ENCODE measurements at places on chromosomes 1 and 21.

DNA sequence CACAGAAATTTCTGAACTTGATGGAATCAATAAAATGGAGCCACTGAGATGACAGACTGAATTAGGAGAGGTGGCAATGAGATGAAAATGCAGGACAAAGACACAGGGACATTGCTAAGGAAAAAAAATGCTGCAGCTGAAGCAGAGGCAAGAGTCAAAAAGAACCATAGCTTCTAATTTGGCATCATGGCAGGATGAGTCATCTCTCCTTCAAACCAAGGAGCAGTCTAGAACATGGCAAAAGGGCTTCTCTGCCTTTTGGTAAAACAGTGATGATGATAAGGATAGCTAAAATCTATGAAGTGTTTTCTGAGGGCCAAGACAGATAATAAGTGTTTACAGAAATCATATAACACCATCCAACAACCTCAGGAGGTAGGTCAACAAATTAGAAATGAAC, 16.8 kb downstream of the SLC19A2 start:
- no peak for DNase-seq

DNA sequence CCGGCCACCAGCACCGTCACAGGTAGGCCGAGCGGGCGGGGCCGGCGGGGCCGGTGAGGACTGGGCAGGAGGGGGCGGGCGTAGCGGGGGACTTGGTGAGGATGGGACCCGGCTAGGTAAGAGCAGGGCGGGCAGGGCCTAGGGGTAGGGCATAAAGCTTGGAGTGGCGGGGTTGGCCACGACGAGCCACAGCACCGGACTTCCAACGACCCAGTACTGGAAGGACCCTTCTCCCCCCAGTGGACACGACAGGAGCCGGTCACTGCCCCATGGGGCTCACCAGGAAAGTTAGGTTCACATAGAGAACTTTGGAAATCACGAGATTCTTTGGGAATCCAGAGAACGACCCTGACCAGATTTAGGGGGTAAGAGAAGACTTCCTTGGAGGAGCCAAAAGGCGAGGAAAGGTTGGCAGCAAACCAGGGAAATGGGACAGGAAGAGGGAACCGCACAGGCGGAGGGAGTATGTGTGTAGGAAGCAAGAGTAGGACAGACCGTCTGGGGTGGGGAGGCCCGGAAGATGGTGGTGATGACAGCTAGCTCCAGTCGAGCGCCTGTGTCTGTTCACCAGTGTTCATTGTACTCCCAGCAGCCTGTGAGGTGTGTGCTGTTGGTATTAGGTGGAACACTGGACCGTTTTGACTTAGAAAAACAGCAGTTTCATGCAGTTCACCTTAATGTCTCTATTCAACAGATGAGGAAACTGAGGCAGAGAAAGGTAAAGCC, 20.4 kb downstream of the ZNF362 start:
- DNase-seq: no peak

DNA sequence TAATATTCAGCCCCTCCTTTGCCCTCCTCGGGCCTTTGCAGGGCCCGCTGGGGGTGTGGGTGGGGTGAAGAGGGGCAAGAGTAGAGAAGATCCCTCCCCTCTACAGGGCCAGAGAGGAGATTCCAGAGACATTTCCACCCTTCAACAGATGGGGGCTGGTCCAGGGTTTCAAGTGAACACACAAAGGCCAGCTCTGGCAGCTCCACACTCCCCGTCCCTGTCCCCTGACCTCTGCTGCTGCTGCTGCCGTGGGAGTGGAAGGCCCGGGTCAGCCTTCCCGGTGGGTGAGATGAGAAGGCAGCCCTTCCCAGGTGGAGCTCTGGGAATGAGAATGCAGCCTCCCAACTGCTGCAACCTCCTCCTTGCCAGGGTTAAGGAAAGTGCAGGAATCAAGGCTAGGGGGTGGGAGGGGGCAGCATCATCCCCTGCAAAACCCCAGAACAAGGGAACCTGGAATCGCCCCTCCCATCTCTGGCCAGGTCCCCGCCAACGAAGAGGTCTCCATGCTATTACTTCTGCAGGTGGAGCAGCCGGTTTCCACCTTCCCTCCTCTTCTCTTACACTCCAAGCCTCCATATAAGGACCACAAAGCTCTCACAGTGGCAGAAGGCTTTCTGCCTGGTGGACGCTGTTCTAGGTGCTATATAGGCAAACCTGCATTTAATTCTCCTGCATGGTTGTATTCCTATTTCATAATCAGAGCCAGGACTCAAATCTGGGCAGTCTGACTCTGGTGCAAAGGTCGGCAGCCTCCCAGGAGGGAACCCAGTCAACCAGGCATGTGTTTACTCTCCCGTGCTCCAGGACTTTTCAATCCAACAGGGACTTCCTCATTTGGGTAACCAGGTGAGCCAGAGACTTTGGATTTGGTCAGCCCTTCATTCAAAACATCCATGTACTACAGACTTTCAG, 22.9 kb upstream of the ARHGEF10L start:
- DNase-seq: no peak

GRCh38 chr1:23436520-23437354, 12.2 kb upstream of the TCEA3 start:
- DNase-seq: no peak

- DNase-seq: no peak
Observed at GRCh38 chr1:21149430-21149854, 27.3 kb downstream of the EIF4G3 start.

DNA sequence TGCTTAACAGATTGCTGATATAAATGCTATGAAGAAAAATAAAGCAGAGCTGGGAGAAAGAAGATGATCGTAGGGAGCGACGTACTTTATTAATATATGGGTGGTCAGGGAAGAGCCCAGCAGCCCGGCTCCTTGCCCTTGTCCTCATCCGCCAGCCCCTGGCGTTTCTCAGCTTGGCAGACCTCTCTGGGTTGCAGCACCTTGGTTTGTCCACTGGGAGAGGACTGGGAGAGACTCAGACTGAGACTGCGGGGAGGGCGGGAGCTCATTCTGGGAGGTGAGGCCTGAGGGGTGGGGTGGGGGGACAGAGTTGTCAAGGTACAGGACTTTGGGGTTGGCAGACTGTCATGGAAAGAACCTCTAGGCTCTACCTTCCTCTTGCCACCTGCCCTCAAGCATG, 3.3 kb upstream of the S100A3 start:
- DNase-seq: no peak

DNA sequence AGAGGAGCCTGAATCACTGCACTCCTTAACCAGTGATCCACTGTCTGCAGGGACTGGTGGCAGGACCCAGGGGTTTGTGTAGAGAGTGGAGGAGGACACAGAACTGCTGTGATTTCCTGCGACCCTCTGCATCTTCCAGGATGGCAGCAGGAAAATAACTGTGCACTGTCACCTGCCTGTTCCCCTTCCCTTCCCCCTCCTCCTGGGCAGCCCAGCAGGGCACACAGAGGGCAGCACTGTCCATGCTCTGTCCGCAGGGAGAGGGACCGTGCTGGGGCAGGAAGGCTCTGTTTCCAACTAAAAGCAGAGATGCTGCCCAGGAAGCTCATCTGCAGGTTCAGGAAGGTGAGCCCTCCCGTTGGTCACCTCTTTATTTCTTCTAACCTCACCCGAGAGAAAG, 168.7 kb downstream of the ZBTB18 start:
- no peak for DNase-seq

DNA sequence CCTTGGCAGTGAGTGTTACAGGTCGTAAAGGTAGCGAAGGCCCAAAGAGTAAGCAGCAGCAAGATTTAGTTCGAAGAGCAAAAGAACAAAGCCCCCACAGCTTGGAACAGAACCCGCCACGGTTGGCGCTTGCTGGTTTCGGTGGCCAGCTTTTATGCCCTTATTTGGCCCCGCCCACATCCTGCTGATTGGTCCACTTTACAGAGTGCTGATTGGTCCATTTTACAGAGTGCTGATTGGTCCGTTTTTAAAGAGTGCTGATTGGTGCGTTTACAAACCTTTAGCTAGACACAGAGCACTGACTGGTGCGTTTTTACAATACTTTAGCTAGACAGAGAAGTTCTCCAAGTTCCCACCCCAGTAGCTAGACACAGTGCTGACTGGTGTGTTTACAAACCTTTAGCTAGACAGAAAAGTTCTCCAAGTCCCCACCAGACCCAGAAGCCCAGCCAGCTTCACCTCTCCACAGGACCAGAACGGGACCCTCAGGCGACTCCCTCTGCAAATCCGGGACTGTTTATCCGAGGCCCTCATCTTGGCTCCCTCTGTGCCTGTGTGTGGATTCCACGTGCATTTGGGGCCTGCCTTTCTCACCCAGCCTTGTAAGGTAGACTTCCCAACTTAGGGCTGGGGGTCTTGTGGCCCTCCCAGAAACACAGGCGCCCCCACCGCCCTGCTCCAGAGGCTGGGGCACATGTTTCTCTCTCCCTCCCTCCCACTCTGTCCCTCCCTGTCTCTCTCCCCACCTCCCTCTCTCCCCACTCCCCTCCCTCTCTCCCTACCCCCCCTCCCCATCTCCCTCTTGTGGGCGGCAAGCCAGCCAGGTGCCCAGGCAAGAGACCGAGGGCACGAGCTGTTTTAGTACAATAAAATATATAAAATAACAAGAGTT, 12.6 kb downstream of the FTCD start:
- no peak for DNase-seq

DNA sequence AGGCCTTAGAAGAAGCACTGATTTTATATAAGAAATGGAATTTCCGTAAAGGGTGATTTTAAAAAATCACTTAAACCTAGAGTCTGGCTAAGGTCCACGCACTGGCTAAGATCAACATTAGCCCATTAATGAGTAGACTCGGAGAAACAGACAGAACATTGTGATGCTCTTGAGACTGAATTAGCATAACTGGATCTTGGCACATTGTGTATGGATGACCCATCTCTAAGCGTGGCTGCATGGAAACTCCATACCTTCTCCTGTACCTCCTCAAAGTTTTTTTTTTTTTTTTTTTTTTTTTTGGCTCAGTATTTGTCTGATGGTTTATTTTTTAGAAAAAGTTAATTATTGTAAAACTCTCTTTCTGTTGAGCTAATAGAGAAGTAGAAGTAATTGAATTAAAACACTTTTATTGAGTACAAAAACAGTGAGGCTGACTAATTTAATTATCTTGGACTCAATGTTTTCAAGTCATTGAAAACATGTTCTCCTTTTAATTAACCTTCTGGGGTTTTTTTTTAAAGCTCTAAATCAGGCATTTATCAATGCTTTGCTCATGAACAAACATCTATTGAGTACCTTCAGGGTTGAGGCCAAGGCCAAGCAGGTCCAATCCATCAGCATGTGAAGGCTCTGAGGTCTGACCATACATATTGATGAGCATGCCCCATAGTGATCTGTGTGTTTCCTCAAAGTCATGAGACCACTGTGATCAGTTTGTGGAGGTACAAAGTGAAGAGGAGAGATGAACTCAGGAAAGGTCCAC, 74.0 kb downstream of the TLR5 start:
- no peak for DNase-seq

DNA sequence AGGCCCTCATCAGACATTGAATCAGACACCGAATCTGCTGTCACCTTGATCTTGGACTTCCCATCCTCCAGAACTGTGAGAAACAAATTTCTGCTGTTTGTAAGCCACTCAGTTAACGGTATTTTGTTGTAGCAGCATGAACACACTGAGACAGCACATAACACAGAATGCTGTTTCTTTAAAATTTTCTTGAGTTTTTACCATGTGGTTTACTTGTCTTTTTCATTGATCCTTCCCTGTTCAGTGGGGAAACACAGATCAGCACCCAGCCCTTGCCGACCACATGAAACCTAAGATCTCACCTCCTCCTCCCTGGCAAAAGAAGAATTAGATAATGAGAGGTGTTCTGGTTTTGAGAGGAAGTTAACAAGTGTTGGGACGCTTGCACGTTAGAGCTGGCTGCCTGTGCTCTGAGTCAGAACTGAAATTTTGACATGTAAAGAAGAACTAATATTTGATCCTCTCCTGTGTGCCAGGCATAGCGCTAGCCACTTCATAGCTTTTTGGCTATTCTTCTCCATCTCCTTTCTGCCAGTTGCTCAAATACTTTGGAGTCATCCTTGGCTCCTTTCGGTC, 179.6 kb downstream of the DHRS3 start:
- DNase-seq: no peak

GRCh38 chr1:119225265-119225664, 84.8 kb upstream of the WARS2 start:
- DNase-seq: no peak

DNA sequence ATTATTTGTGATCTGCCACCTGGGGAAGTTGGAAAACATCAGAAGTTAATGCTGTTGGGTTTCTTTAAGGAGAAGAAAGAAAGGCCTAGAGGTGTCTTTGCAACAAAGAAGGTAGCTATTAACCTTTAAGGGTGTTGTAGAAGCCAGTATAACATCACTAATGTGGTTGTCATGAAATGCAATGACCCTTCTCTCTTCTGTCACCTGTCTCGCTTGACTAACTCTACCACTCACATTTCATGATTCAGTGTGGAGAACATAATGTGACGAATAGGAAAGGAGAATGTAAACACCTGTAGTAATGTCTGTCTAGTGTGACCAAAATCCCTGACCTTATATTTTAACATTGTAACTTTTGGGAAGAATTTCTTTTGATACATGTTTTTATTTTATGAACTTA, 211.7 kb upstream of the UBE2U start:
- no peak for DNase-seq

DNA sequence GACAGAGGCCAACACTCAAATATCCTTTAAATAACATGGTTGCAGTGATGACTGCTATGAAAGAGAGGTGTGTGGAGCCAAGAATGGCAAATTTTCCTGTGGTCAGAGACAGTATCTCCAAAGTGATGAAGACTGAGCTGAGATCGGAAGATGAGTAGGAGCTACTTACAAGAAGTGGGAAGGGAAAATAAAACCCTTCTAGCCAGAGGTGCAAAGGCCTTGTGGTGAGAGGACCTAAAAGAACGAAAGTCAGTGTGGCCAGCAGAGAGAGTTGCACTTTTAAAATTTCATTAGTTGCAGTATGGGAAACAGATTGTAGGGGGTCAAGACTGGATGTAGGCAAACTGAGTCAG, 17.8 kb downstream of the SLAMF7 start:
- DNase-seq: no peak

GRCh38 chr21:43968410-43969114, 43.5 kb upstream of the TRAPPC10 start:
- no peak for DNase-seq

DNA sequence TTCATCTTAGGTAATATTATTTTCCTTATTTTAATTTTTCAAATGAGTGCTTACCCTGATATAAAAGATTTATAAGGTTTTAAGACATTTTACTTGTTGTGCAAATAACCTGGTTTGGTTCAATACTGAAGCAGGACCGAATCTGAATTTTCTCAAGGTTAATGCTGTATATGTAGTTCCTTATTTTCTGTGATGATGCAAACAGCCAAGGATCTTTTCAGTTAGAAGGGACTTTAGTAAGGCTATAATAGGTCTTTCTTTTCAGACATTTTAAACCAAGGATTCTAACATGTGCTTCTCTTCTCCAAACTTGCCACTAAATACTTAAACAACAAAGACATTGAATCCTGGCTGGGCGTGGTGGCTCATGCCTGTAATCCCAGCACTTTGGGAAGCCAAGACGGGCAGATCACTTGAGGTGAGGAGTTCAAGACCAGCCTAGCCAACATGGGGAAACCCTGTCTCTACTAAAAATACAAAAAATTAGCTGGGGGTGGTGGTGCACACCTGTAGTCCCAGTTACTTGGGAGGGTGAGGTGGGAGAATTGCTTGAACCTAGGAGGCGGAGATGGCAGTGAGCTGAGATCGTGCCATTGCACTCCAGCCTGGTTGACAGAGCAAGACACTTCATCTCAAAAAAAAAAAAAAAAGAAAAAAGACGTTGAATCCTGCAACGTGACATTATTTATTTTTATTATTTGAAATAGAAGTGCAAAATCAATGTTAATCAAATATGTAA, 3.2 kb upstream of the ARPC5 start:
- DNase-seq: no peak

- no peak for DNase-seq
Observed at GRCh38 chr1:236353813-236354212, 40.3 kb upstream of the EDARADD start.

All from NCI-H748 treated with DMSO at 0.1 percent for 48 hours (cell line).